ENCODE measurements at places on chromosomes 13 and 19.

GRCh38 chr13:109345433-109345941, 440.9 kb downstream of the IRS2 start:
- DNase-seq = peak; percentile 9

DNA sequence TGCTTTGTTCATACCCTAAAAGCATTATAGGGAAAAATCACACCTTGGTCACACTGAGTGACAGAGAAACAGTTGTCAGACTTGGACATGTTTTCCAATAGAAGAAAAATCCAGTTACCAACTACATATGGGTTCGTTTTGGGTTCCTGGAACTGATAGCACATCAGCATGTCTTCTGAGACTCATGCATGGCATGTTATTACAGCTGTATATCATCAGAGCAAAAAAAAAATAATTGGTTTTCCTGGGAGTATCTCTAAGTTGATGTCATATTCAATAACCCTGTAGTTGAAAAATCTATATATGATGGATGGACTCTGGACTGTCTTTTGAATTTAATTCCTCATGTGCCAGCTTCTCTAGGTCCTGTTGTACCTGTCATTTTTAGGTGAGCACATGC, 211.6 kb downstream of the DNAJC15 start:
- DNase-seq = no peak

DNA sequence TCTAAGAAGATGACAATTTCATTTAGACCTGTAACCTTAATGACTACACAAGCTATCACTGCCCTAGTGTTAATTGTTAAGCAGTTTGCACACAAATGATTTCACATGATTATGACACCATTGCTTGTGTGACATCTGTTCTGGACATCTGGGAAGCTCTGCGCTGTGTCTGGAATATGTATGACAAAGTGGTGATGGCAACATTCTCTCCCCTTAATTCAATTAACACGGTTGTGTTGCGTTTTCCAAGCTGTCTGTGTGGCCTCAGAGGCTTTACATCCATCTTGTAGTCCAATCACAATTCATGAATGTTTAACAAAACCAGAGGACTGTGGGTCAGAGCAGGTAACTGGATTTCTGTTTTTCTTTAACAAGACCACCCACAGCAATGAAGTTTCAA, 204.4 kb downstream of the COG6 start:
- no peak for DNase-seq

- DNase-seq = no peak
Observed at GRCh38 chr13:79637133-79637763, 156.3 kb downstream of the NDFIP2 start.

- DNase-seq = no peak
Observed at GRCh38 chr13:47087841-47088240, 191.0 kb upstream of the HTR2A start.

DNA sequence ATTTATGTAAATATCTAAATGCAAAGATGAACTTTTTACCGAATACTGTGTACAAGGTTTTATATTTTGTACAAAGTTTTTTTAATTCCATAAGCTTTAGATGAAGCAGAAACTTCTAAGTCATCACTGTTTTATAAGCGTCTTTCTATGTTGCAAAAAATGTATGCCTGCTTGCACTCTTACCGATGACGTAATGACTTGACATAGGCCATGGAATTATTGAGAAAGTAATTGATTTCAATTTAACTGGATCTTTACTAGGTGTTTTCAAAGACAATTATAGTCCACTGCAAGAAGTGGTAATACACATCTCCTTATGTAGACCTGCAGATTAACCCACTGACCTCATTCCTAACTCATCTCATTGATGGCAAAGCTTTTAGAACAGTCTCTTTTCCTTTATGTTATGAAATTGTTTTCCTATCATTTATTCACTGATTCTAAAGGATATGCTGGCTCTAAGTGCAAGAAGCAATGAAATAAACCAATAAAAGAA, 10.4 kb downstream of the DACH1 start:
- DNase-seq = no peak

Data from urothelium cell line (cell line).